ENCODE measurements at places on chromosomes 1 and 21.
A peak's percentile ranks its signal among the peaks of the same experiment; 100 is the strongest.

DNA sequence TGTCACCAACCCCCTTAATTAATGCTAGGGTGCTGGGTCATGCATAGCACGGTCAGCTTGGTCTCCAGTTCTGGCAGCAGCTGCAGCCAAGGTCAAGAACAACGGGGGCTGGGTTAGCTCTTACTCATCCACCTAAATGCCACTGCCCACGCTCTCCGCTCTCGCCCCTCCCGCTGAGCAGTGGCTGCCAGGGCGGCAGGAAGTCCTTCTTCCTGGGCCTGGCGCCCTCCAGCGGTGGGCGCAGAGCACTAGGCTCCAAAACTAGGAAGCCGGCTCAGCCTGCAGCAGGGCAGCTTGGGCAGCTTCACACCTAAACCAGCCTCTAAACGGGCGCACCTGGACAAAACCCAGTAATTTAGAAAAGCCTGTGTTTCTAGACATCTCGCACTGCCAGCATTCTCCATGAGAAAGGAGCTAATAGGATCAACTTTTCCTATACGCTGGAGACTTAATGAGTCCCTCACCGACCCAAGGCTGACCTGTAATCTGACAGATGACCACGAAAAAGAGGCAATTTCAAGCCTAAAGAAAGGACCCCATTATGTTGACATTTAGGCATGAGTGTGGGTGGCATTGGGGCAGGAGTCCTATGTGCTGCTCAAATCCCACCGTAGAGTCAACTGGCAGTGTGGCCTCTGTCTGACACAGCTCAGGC, 78.4 kb upstream of the LRRN2 start:
- peak; percentile 82 for DNase-seq
- H3K27me3 ChIP-seq = peaks cover 62% of the 10 kb centered on the region
- no peaks in the 10 kb centered on the region for H3K36me3 ChIP-seq

DNA sequence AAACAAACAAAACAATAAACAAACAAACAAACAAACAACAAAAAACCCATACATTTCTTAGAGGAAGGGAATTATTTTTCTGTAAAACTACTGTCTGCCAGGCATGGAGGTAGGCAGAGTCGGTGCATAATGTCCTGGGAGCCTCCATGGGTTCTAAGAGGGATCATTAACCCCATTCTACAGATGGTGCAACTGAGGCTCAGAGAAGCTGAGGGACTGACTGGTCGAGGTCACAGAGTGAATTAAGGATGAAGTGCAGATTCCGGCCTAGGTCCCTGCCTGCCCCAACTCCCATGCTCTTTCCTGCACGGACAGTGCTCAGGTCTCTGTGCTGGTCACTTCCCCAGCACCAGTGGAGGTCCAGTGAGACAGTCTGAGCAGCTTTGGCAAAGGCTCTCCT, 15.8 kb upstream of the WNT4 start:
- no peaks in the 10 kb centered on the region for H3K36me3 ChIP-seq
- H3K27ac ChIP-seq = no peak overlapping the region
- peaks cover 4% of the 10 kb centered on the region for H3K4me1 ChIP-seq
- no peak overlapping the region for H3K4me3 ChIP-seq

GRCh38 chr1:161730050-161730564, 8.8 kb downstream of the FCRLB start:
- H3K36me3 ChIP-seq = no peaks in the 10 kb centered on the region
- no peak overlapping the region for H3K4me3 ChIP-seq
- no peak overlapping the region for H3K27ac ChIP-seq

DNA sequence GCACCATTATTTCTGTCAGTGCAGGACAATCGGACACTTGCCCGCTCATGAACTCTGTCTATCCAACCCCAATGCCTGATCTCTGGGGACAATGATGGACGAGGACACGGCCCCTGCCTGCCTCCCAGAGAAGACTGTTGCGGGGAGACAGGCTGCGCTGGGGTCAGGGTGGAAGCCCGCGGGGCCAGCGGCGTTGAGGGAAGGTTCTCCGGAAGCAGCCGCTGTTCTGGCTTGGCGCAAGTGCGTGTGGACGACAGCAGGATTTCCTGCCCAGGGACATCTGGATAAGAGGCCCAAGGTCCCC, 18.8 kb downstream of the RHBG start:
- H3K36me3 ChIP-seq = no peaks in the 10 kb centered on the region
- H3K4me3 ChIP-seq = peak overlapping the region; percentile 52
- H3K27me3 ChIP-seq = peaks cover 74% of the 10 kb centered on the region
- H3K27ac ChIP-seq = no peak overlapping the region

DNA sequence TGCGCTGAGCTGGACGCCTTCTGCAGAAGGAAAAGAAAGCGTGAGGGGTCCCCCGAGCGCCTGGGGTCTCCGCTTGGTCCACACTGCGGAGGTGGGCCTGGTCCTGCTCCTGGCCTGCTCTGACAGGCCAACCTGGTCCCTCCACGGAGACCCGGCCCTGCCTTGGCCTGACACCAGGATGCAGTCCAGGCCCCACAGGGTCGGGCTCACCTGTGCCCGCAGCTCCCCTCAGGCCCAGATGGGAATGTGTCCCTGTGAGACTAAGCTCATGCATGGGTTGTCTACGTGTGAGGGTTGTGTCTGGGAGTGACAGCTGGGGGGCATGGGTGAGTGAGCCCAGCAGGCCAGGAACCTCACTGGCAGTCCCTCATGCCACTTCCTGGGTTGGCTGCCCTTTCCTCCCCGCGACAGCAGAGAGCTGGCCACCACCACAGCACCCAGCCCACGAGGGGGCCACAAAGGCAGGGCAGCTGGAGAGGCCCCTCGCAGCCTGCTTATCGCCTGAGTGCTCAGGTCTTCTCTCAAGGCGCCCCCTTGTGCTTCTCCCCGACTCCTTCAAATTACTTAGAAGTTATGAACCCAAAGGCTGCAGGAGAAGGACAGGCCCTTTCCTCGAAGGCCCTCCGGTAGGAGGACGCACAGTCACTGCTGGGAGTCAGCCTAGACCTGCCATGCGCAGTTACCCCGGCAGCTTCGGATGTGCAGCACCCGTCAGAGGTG, 41.1 kb downstream of the SLC45A1 start:
- H3K27me3 ChIP-seq = no peaks in the 10 kb centered on the region
- H3K36me3 ChIP-seq = peaks cover 58% of the 10 kb centered on the region
- H3K4me3 ChIP-seq = no peak overlapping the region

DNA sequence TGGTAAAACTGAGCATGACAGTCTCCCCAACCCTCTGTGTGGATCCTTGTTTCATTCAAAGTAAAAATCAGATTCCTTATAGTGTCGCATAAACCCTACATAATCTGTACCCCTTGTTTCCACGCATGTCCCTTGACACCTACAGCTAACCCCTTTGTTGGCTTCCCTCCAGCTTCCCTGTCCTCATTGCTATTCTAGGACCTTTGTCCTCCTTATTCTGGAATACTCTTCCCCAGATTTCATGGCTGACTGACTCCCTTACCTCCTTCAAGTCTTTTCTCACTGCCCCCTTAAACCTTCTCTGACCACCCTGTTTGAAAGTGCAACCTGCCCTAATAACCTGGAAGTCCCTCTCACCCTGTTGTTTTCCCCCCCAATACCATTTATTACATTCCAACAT, 4.0 kb downstream of the RNF11 start:
- peak overlapping the region; percentile 34 for H3K4me3 ChIP-seq
- H3K27ac ChIP-seq = peak overlapping the region; percentile 81
- H3K36me3 ChIP-seq = peaks cover 11% of the 10 kb centered on the region
- peaks cover 15% of the 10 kb centered on the region for H3K4me1 ChIP-seq
- no peak for DNase-seq

DNA sequence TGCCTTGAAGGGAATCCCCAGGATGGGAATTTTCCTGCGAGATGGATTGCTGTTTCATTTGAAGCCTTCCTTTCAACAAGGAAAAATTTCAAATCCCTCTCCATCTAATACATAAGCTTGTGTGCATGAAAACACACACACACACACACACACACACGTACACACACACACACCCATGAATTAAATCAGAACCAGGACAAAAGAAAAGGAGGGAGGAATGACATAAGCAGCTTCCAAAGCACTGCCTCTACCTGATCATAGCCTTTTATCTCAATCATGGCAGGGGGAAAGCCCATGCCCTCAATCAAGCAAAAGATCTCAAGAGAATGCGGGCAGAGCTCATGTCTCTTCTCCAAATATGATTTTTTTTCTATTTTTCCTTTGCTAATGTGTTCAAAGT, 139.7 kb downstream of the SLC44A5 start:
- peak overlapping the region; percentile 73 for H3K27ac ChIP-seq
- DNase-seq = no peak
- H3K4me3 ChIP-seq = no peak overlapping the region

DNA sequence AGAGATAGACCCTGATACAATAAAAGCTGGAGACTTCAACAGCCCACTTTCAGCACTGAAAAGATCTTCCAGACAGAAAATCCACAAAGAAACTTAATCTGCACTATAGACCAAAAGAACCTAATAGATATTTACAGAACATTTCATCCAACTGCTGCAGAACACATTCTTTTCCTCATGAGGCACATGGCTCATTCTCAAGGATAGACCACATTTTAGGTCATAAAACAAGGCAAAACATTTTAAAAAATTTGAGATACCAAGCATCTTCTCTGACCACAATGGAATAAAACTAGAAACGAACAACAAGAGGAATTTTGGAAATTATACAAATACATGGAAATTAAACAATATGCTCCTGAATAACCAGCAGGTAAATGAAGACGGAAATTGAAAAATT, 15.0 kb upstream of the IL20 start:
- no peak for DNase-seq
- H3K27ac ChIP-seq = no peak overlapping the region
- no peaks in the 10 kb centered on the region for H3K36me3 ChIP-seq
- no peaks in the 10 kb centered on the region for H3K4me1 ChIP-seq
- H3K27me3 ChIP-seq = peaks cover 13% of the 10 kb centered on the region

- H3K27me3 ChIP-seq = peaks cover 29% of the 10 kb centered on the region
- peak; percentile 77 for DNase-seq
- no peak within 1 kb of the TSS for H3K27ac ChIP-seq
- H3K4me1 ChIP-seq = peaks cover 77% of the 10 kb centered on the region
- no peaks in the 10 kb centered on the region for H3K36me3 ChIP-seq
- peak within 1 kb of the TSS; percentile 86 for H3K4me3 ChIP-seq
Observed at GRCh38 chr1:205504311-205505075, at the start of gene CDK18. Gene CDK18 (plus strand): TSS chr1:205504669. CDS start chr1:205523168, 18,499 bp downstream.

DNA sequence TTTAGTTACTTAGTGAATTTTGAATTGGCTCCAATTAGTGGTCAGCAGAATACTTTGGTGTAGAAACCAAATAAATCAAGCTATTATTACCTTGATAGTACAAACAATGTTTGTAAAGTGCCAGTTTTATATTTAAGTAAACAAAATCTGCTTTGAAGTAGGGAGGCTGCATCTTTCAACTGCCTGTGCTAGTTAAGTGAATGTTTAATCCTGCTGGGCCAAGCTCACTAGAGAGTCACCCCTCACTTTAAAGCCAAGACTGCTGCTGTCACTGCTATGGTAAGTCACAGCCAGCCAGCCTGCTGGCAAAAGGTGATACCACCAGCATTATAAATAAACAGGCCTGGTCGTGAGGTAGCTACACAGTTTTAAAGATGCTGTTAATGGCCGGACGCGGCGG, 10.3 kb upstream of the CFAP126 start:
- peaks cover 10% of the 10 kb centered on the region for H3K27me3 ChIP-seq
- DNase-seq = no peak

- no peaks in the 10 kb centered on the region for H3K27me3 ChIP-seq
- DNase-seq = no peak
- peaks cover 18% of the 10 kb centered on the region for H3K36me3 ChIP-seq
- H3K4me3 ChIP-seq = no peak overlapping the region
Observed at GRCh38 chr1:64575881-64576676, 106.2 kb downstream of the CACHD1 start.

DNA sequence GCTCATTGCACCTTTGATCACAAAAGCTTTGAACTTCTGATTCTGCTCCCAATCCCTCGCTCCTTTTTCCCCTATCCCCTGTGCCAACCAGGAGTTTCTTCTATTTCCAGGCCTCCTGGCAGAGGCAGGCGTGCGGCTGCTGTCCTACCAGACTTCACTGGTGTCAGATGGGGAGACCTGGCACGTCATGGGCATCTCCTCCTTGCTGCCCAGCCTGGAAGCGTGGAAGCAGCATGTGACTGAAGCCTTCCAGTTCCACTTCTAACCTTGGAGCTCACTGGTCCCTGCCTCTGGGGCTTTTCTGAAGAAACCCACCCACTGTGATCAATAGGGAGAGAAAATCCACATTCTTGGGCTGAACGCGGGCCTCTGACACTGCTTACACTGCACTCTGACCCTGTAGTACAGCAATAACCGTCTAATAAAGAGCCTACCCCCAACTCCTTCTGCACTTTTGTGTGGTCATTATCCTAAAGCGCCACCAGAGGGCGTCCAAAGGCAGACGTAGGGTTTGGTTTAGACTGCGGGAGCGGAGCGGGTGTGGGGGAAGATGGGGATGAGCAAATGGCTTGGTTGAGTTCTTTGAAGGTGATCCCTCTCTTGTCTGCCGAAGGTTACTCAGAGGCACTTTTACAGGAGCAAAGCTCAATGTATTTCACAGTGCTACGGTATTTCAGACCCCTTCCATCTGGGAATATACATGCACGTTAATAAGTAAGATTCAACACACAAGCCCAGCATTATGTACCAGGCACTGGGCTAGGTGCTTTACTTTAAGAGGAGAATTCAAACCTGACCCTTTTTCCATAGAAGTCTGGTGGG, 24.7 kb downstream of the HMGCS2 start:
- H3K4me3 ChIP-seq = no peak overlapping the region
- H3K27ac ChIP-seq = peak overlapping the region; percentile 93
- H3K36me3 ChIP-seq = peaks cover 24% of the 10 kb centered on the region
- peak; percentile 70 for DNase-seq
- peaks cover 9% of the 10 kb centered on the region for H3K27me3 ChIP-seq

DNA sequence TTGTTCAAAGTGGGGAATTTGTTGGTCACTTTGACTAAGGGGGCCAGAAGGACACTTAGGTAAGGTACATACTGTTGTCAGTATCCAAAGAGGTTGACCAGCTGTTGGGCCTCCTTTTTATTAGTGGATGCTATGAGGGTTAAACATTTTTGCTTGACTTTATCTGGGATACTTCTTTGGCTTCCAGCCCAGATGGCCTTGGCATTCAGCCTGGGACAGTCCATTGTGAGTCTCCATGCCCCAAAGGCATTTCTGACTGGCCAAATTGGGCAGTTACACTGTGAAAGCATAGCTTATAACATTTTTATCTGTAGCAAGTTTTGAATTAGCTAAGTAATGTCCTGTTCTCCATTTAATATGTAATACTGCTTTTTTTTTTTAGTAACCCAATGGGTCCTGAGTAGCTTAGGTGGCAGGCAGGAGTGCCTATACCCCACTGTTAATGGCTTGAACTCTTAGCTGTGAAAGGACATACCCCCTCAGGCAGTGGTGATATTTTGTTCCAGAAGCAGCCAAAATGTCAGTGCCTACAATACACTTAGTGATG, 35.4 kb upstream of the CD1D start:
- peaks cover 28% of the 10 kb centered on the region for H3K27me3 ChIP-seq
- H3K27ac ChIP-seq = no peak overlapping the region
- no peak overlapping the region for H3K4me3 ChIP-seq

- peaks cover 25% of the 10 kb centered on the region for H3K27me3 ChIP-seq
- no peaks in the 10 kb centered on the region for H3K36me3 ChIP-seq
- H3K27ac ChIP-seq = no peak overlapping the region
- DNase-seq = peak; percentile 39
Observed at GRCh38 chr1:34907487-34908090, 21.9 kb downstream of the DLGAP3 start.

GRCh38 chr1:115596080-115596780, 45.5 kb upstream of the VANGL1 start:
- peaks cover 5% of the 10 kb centered on the region for H3K36me3 ChIP-seq
- H3K4me1 ChIP-seq = peaks cover 18% of the 10 kb centered on the region
- H3K27me3 ChIP-seq = no peaks in the 10 kb centered on the region

Measured in nephron progenitor cell (in vitro differentiated cells).